CD4-positive, alpha-beta T cell treated with Interferon alpha-2 for 1 hour (primary cell): ENCODE measurements at places on chromosomes 1 and 21.

GRCh38 chr1:189960769-189961168 is 516.9 kb downstream of the BRINP3 start:
- no peak for DNase-seq

GRCh38 chr1:25695771-25696311 is 79.2 kb downstream of the MAN1C1 start:
- DNase-seq, result no peak

DNA sequence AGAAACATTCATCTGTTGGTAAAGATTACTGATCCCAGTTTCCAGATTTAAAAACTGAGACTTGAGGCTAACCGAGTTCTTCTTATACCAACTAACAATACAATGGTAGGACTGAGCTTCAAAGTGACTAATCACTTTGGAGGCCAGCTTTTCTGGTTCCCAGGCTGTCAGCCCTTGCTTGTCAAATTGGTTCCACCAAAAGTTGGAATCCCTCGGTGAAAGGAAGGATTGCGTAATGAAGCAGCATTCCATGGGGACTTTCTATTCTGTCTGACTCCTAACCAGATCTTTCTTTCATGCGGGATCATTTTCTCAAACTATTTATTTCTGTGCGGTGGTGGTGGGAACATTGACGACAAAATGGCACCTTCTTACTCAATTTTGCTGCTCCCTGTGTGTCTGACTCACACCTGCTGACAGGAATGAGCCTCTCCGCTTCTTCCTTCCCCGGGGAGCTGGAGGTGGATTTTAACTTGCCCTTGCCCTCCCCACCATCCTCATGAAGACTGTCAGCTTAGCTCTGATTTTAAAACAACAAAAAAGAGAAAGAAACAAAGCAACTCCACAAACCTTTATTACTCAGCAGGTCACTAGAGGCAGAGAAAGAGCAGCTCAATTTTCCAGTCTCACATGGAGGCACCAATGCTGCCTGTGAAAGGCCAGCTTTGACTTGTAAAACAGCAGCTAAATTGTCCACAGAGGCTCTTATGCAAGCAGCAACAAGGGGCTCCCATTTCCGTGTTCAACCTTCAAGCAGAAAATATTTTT is 32.9 kb upstream of the RASAL2 start:
- no peak for DNase-seq

- peak; percentile 57 for DNase-seq
These were observed 285.3 kb upstream of the C1orf105 start for GRCh38 chr1:172135076-172135672.

- no peak for DNase-seq
These were observed 186.1 kb downstream of the CLEC20A start for GRCh38 chr1:178310685-178311105.

GRCh38 chr1:212754680-212755079 is 36.9 kb downstream of the NSL1 start:
- no peak for DNase-seq

DNA sequence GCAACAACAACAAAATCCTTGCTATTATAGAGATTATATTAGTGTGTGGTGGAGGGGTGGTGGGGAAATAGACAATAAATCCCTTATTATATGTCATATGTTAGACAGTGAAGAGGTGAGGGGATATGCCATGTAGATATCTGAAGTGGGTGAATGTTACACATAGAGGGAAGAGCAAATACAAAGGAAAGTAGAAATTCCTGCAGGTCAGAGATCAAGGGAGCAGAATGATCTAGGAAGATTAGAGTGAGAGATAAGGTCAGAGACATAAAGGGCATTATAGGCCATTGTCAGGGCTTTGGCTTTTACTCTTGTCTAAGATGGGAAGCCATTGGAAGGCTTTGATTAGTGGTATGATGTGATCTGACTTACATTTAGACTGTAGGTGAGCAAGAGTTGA is 38.5 kb downstream of the PRKAA2 start:
- no peak for DNase-seq

DNA sequence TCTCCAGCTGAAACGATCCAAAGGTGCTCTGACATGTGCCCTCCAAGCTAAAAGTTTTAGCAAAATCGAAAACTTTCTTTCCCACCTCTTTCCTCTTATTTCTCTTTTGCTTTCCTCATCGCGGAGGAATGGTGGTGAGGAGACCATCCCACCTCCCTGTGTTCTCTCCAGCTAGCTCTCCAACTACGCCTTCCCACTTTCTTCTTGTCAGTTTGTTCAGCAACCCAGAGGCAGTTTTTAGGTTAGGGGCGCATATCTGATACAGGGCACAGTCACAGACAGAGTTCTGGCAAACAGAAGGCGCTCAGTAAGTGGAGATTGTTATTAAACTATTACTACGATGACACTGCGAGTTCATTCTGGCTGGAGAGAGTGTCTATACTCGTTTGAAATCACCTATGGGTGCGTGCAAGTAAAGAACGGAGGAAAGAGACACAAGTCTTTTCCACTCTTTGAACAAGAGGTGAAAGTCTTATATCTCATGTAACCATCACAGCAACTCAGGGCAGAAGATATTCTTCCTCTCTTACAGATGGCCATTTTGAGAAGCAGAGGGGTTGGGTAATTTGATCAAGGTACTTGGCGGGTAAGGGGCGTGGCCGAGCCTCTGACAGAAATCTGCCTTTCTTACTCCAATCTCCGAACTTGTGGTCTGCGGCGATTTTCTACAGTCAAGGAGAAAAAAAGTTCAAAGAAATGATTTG is 13.9 kb downstream of the HLX start:
- no peak for DNase-seq

GRCh38 chr1:112388436-112388835 is 7.6 kb upstream of the CTTNBP2NL start:
- no peak for DNase-seq

DNA sequence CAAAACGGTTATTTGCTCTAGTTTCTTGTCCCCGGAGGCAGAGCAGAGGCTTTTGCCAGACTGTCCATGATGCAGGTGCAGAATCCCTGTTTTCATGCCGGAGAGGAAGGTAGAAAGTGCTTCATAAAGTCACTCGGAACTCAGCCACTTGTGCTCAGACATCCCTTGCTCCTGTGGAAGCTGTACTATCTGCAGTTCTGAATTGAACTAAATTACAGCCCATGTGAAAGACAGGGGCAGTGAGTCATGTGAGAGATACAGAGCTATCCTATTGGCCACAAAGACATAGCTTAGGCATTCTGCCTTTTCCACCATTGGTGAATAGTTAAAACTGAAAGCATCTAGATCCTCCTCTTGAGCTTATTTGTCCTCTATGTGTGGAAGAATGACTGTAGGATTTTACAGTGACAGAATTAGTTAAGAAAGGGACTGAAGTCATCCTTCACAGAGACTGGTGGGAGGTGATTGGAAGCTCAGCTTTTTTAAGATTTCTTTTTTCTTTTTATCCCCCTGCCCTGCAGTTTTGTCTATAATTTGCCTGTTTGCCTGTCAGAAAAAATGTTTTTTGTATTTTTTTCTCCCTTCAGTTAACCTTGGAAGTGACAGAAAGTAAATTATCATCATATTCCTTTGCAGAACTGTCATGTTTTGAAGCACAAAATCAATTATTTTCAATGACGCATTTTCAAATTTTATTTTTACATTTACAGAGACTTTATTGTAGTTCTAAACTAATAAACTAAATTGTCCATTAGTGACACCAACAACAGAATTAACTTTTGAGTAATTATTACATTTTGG is 298.6 kb downstream of the PTPRC start:
- peak; percentile 80 for DNase-seq

- no peak for DNase-seq
These were observed 25.5 kb downstream of the USP1 start for GRCh38 chr1:62462370-62462769.

DNA sequence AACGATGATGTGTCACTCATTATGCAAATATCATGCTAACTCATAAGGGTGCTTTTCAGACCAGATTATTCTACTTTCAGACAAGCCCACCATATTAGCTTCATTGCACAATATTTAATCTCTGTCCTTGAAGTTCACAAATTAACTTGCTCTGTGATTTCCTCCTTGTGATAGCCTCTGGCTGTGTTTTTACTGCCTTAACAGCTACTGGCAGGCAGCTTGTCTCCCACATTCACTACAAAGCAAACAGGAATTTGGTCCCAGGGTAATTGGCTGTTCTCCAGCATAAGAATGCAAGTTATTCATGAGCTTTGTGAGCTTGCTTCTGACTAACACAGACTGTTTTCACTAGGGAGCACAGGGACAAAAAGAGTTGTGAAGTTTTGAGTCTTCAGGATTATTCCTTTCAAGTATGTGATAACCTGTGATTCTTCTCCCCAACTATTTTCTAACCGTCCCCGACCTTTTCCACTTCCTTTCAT is 87.9 kb upstream of the HMCN1 start:
- DNase-seq, result no peak

DNA sequence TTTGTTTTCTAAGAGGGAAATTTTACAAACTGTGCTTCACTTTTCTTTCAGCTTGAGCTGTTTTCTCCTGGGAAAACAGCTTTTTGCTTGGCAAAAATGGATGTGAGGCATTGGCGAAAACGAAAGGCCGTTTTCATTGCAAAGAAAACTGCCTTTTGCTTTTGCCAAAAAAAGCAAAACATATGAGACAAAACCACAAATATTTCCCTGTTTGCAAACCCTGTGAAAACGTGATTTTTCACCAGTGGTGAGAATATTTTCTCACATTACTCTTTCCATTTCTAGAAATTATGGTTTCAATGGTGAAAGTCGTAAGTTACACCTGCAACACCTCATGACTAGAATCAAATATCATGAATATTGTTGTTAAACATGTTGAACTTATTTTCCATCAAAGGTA is 74.0 kb upstream of the ZBTB18 start:
- no peak for DNase-seq

- DNase-seq, result peak; percentile 28
These were observed 534 bp downstream of the SLC6A9 start for GRCh38 chr1:44030605-44031251.

- DNase-seq, result no peak
These were observed 20.6 kb downstream of the SLC2A1 start for GRCh38 chr1:42937836-42938644.

GRCh38 chr1:41681331-41682098 is 197.0 kb upstream of the EDN2 start:
- DNase-seq, result no peak

DNA sequence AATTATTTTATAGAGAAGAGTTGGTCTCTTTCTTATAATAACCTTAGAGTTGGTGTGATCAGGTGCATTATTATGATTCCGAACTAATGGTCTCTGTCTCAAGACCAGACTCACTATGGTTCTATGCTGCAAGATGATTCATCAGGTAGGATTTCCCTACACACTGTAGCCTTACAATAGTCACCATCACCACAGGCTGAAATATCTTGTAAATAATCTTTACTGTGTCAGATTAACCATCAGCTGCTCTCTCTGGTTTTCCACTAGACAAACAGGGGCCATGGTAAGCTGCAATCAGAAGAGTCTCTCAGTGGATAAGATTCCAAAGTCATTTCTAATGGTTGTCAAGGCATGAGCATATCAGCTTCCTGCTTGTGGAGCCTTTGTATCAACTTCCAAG is 4.4 kb upstream of the GBP4 start:
- no peak for DNase-seq

- no peak for DNase-seq
These were observed 42.3 kb upstream of the PWP2 start for GRCh38 chr21:44064852-44065403.

GRCh38 chr1:164932580-164932979 is 373.6 kb downstream of the PBX1 start:
- DNase-seq, result no peak

- no peak for DNase-seq
These were observed 46.7 kb upstream of the SLC19A1 start for GRCh38 chr21:45588871-45589491.

GRCh38 chr1:158577561-158577960 is 2.1 kb downstream of the OR10X1 start:
- DNase-seq, result no peak

DNA sequence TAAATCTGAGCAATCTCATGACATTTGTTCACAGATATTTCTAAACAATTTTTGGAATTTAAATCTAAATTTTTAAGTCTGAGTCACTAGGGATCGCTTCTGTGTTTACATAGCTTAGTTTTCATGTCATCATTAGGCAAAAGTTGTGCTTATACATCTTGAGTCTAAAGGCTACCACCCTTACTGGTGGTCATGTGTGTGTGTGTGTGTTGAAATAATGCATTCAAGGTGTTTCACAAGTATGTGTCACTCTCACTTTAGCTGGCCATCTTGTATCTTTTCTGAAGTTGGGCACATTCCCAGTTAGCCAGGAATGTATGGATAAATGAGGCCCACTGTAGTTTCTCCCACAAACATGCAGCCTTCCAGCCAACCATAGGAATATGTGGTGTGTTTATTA is 1162.5 kb upstream of the PRMT6 start:
- DNase-seq, result no peak

DNA sequence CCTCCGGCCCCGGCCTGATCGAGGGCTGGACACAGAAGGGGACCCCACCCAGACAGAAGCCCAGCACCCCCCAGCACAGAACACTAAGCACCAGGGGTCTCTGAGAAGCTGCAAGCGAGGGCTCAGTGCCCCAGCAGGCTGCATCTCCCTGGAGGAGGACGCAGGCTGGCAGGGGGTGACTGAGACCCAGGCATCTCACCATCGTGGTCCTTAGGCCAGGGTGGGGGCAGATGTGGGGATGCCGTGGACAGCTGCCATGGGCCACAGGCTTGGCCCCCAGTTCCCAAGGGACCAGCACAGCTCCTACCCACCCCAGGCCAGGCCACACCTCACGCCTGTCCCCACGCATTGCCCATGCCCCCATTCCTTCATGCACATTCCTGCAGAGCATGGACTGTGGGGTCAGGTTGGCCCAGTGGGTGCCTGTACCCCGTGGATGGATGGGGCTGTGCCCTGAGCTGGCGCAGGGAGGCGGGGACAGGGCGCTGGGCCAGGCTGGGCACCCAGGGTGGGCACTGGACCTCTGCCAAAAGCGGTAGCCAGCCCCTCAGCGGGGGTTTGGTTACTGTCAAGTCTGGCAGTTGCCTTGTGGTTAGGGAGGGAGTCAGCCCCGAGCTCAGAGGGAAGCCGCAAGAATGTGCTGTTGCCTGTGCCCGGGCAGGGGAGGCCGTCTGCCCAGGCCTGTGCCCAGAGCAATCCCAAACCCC is 61.5 kb downstream of the ARHGEF16 start:
- DNase-seq, result no peak

- DNase-seq, result no peak
These were observed 111.5 kb downstream of the SEC16B start for GRCh38 chr1:177858332-177858821.

- no peak for DNase-seq
These were observed 52.5 kb upstream of the CAMK1G start for GRCh38 chr1:209531006-209531405.
